NCI-H187 treated with DMSO at 0.1 percent for 48 hours (cell line): ENCODE measurements at places on chromosomes 6 and 20.

DNA sequence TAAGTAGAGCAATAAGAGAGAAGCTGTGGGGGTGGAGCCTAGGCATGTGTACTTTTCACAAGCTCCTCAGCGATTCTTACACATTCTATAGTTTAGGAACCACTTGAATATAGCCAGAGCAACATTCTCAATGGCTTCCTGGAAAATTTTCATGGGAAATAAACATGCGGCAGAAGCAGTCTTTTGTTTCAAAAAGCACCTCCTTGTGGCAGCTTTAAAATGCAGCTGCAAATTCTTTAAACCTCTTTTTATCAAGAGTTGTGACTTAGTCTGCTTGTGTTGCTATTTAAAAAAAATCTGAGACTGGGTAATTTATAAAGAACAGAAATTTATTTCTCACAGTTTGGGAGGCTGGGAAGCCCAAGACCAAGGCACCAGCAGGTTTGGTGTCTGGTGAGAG lies 23.8 kb downstream of the NKX2-2 start:
- DNase-seq, result no peak

- no peak for DNase-seq
Measured at GRCh38 chr6:82380566-82381185, 17.1 kb downstream of the TPBG start.

GRCh38 chr6:170139531-170139930 lies 151.3 kb downstream of the DLL1 start:
- no peak for DNase-seq

DNA sequence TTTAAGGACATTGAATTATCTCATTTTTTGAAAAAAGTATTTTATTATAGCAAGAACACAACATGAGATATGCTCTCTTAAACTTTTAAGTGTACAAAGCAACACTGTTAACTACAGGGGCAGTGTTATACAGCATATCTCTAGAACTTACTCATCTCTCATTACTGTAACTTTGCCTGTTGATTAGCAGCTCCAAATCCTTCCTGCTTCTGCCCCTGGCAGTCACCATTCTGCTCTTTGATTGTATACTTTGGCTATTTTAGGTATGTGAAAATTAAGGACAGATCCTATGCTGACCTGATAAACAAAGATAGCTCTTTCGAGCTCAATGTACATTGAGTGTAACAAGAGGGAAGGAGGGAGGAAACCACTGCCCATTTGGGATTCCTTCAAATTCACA lies 1349.8 kb upstream of the GJE1 start:
- DNase-seq, result no peak

- DNase-seq, result no peak
Measured at GRCh38 chr6:122569230-122569771, 40.9 kb upstream of the PKIB start.

DNA sequence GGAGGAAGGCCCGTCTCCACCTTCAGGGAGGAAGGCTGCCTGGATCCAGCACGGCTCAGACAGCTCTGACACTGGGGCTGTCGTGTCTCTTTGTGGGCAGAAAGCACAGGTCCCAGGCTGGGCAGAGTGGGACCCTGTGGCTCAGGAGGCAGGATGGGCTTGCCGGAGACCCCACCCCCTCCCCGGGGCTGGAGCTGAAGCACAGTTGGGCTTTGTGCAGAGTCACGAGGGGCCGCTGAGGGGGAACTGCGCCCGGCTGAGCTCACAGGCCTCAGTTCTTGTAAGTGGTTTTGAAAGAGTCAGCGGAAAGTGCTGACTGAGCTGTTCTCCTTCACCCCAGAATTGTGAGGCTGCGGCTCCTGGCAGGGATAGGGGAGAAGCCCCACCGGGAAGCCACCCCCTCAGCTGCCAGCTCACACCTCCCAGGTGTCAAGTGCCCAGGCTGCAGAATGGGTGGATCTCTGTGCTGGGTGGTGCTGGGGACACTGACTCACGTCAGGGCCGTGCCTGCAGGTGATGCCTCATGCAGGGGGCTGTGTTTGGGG lies 145.5 kb upstream of the RNF24 start:
- no peak for DNase-seq
